T-helper 1 cell (primary cell): ENCODE measurements at places on chromosomes 2 and 18.

GRCh38 chr2:21820271-21820670 is 696.5 kb downstream of the TDRD15 start:
- no peak for DNase-seq

- no peak for DNase-seq
Observed at GRCh38 chr2:157190151-157190550, 67.4 kb upstream of the GALNT5 start.

DNA sequence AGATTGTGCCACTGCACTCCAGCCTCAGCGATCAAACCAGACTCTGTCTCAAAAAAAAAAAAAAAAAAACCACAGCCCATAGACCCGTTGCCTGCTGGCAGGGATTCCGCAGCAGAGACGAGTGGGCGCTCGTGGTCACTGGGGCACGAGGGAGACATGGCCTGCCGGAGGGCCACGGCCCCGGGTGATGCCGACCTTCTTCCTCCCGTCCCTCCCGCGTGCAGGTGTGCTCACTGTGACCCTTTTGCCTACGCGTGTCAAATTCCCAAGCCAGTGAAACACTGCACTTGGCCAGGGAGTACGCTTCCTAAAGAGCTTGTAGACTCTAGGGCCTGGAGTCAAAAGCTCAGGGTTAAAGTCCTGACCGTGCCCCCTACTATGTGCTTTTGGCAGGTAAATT is 397.6 kb upstream of the MYT1L start:
- DNase-seq: no peak

DNA sequence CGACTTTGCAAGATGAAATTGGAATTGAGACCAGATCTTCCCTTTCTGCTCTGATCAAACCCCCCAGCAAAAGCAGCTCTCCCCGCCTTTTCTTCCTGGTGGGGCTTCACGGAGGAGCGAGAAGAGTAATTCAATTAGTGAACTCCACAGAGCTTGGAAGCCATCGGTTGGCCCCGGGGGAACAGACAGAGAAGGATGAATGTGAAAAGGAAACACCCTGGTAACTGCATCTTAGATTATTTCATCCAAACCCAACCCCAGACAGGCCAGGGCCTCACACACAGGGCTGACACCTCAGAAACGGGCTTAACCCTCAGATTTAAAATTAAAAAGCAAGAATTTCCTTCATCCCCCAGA is 18.3 kb downstream of the SMAD7 start:
- no peak for DNase-seq

- DNase-seq: no peak
Observed at GRCh38 chr2:132752421-132753206, 82.6 kb upstream of the LYPD1 start.
